D721Med (cell line): ENCODE measurements at places on chromosomes 16 and 17.

- DNase-seq = no peak
Measured at GRCh38 chr17:31582151-31582907, 190.9 kb downstream of the RAB11FIP4 start.

DNA sequence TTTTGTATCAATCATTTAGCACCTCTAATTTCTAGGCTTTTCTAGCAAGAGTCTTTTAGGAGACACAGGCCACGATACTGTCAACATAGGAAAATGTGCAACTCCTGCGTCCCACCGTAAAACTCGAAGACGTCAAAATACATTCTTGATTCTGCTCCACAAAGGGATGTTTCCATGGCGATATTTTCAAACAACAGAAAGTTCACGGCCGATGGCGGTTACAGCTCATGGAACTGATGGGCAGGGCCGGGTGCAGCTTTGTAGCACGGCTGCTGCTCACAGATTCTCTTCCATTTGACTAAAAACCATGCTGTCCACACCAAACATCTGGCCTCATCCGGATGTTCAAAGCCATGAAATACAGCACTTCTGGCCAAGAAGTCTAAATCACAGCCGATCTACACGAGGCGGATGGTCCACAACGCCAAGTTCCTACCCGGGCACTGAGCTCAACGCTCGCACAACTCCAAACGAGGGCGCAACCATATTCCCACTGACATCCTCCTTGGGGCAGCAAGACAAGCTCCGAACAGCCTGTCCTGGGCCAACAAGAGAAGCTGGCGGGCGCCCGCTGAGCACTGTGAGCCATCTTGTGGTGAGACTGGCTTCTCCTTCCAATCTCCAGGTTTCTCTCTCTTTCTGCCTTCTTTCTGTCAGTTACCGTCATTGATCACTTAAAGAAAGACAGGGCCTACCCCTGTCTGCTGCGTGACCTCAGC is 79.8 kb downstream of the ZNF778 start:
- DNase-seq = no peak

GRCh38 chr16:633336-634050 is 2.6 kb downstream of the METTL26 start:
- DNase-seq = no peak

GRCh38 chr17:2466931-2467330 is 44.8 kb downstream of the METTL16 start:
- DNase-seq = no peak

GRCh38 chr16:78244131-78244895 is 144.9 kb downstream of the WWOX start:
- DNase-seq = no peak
